ENCODE measurements at places on chromosomes 11 and 22.

GRCh38 chr11:64178203-64178602, 7.8 kb upstream of the STIP1 start:
- H3K4me3 ChIP-seq = no peak overlapping the region
- no peak for DNase-seq
- H3K27ac ChIP-seq = no peak overlapping the region
- H3K27me3 ChIP-seq = no peaks in the 10 kb centered on the region

DNA sequence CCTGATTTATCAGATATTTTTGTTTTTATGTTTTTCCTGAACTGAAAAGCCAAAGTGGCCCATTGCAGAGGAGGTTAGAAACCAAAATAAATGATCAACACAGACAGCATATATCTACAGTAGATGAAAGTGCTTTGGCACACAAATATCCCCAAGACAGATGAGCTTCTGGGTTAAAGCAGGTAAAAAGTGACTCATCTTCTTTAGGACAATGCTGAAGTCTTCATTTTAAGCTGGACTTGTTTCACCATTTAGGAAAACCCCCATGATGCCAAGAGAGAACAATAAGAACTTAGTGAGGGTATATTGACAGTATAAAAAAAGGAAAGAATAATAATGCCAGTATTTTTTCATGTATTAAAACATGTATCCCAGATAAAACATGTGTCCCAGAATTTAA, 100.8 kb upstream of the OR9G4 start:
- no peak overlapping the region for H3K27ac ChIP-seq
- no peak for DNase-seq
- no peaks in the 10 kb centered on the region for H3K4me1 ChIP-seq
- H3K27me3 ChIP-seq = peaks cover 11% of the 10 kb centered on the region

DNA sequence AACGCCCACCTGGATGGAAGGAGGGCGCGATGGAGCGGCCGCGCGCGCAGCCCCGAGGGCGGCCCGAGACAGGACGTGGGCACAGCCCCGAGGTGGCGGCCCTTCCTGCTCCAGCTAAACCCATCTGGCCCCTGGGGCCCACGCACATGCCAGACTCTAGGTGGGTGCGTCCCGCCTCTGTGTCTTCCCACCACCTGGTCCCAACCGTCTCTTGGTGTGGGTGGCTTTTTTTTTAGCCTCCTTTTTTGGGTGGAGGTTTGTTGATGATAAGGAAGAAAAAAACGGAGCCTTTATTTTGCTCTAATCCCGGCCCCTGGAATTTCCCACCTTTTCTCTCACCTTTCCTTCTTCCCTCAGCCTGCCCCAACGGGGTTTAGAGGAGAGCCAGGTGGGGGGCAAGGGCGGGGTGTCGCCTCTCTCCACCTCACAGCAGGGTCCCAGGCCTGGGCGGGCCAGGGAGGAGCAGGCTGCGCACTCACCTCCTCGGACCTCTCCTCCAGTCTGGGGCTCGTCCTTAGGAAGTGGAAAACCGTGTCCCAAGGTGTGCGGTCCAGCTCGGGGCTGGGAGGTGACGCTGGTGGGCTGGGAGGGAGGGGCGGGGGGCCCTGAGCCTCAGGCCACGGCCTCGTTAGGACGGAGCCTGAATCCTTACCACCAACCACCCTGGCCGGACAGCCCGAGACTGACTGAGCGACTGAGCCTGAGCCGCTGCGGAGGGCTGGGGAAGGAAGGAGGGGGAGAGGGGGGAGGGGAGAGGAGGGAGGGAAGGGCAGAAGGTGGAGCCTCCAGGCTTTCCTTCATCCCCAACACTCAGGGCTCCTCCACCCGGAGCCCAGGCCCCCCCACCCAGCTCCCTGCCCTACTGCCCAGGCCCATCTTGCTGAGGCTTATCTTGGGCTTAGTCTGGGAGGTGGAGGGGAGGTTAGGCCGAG, at the start of gene SOX10:
Gene SOX10 (minus strand): TSS at position 696 of the 932 bp plus-strand sequence. CDS start 771 bp downstream, outside the sequence.
- no peaks in the 10 kb centered on the region for H3K27me3 ChIP-seq
- H3K27ac ChIP-seq = no peak within 1 kb of the TSS
- H3K4me3 ChIP-seq = peak within 1 kb of the TSS; percentile 73
- peak; percentile 95 for DNase-seq
- H3K4me1 ChIP-seq = peaks cover 14% of the 10 kb centered on the region

DNA sequence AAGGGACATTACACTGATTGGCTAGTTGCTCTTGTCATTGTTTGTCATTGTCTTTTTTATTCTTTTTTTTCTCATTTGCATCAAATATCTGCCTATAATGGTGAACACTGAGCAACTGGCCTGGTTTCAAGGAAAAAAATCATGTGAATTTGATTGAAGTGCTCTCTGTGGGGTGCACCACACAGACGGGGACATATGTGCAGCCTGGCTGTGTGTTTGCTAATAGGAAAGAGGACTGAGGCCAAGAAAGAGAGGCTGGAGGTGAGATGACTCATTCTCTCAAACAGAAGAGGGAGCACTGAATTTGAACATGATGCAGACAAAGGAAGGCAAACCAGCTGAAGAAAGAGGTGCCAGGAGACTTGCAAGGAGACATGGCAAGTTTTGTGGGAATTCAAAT, 684.9 kb upstream of the CCDC90B start:
- H3K4me1 ChIP-seq = no peaks in the 10 kb centered on the region
- no peaks in the 10 kb centered on the region for H3K27me3 ChIP-seq
- H3K4me3 ChIP-seq = no peak overlapping the region
- H3K36me3 ChIP-seq = no peaks in the 10 kb centered on the region

- H3K27ac ChIP-seq = peak overlapping the region; percentile 32
- H3K4me3 ChIP-seq = no peak overlapping the region
- H3K27me3 ChIP-seq = no peaks in the 10 kb centered on the region
- DNase-seq = no peak
- H3K36me3 ChIP-seq = peaks cover 5% of the 10 kb centered on the region
Observed at GRCh38 chr22:17804331-17805080, 30.2 kb upstream of the BID start.

DNA sequence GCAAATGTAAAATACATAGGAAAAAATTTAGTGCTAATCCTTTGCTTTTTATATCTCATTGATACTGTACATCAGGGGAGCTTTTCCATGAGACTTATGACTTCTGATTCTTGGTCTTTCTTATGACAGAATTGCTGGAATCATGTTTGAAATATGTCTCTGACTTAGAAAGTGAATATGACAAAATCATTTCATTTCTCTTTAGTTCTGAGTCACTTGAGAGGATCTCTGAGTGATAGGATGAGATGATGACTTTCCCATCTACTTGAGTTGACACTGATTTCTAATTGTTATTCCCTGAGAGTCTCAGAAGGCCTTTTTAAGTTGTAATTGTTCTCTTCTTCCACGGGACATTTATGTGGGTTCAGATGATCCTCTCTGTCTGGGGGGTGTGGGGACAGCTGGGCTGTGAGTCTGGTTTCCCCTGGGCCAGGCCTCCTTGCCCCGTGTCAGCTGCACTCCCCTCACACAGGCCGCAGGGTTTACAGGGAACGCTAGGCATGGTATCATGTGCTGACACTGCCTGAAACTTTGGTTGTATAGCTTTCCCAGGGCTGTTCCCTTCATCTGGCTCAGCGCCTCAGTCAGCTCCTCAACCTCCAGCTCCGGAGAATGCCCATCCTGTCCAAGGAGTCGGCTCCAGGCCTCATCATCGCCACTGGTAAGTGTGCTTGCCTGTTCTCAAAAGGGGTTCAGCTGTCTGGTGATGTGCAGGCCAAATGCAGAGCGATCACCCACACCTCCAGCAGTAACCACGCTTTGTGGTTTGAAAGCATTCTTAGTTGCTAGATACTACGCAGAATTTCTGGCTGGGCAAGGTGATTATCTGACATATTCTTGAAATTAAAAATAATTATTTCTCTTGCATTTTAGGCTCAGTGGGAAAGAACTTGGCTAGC, 69.5 kb upstream of the SORL1-AS1 start:
- H3K4me3 ChIP-seq = no peak overlapping the region
- no peaks in the 10 kb centered on the region for H3K4me1 ChIP-seq
- H3K36me3 ChIP-seq = peaks cover 10% of the 10 kb centered on the region
- H3K27ac ChIP-seq = no peak overlapping the region
- no peak for DNase-seq
- no peaks in the 10 kb centered on the region for H3K27me3 ChIP-seq

DNA sequence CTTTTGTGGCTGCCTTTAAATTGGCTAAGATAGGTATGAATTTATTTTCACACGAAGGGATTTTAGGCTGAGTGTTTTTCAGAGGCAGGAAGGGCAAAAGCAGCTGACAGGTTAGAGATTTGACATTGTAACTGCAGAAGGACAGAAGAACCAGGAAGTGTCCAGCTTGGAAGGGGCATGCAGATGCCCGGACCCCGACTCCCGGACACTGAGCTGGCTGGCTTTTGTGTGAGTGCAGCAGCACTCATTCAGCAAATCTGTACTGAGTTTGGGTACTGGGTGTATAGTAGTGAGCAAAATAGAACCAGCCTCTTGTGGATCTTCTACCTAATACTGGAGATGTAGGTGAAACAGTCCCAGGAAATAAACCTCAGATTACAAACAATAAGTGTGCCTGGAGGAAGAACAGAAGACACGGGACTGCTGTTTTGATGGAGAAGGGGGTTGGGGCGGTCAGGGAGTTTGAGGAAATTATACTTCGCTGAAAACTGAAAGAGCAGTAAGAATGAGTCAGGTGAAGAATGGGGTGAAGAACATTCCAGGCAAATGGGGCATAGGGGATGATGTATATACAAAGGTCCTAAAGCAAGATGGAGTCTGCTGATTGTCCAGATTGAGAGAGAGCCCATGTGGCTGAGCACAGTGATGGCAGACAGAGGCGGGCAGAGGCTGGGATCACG, 64.6 kb downstream of the PPFIBP2 start:
- DNase-seq = no peak
- no peaks in the 10 kb centered on the region for H3K36me3 ChIP-seq
- H3K27me3 ChIP-seq = no peaks in the 10 kb centered on the region
- peak overlapping the region; percentile 64 for H3K27ac ChIP-seq
- H3K4me3 ChIP-seq = no peak overlapping the region
- peaks cover 46% of the 10 kb centered on the region for H3K4me1 ChIP-seq

GRCh38 chr11:12052676-12053605, 44.5 kb upstream of the DKK3 start:
- no peaks in the 10 kb centered on the region for H3K4me1 ChIP-seq
- peak; percentile 82 for DNase-seq
- no peaks in the 10 kb centered on the region for H3K36me3 ChIP-seq
- H3K4me3 ChIP-seq = no peak overlapping the region

DNA sequence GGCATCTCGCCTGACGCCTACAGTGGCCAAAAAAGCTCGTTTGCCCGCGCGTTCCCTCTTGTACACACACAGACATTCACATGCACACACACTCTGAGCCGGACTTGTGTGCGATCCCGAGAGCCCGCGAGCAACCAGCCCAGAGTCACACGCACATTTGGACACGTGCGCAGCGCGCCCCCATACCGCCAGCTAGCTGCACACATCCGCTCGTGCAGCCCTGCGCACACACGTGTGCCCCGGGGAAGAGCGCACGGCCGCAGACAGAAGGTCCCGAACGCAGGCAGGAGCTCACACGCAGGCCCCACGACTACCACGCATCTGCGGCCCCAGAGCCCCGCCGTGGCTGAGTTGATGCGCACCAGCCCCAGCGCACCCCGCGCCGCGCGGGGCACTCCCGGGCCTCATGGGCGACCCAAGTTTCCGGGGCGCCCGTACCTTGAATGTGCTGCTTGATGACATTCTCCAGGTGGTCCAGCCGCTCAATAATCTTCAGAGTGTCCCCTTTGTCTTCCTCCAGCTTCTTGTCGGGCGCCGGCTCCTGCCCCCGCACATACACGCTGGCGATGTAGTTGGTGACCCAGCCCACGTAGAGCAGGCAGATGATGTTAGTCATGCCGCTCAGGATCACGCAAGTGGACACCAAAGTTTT, 758 bp downstream of the GALNT18 start:
- no peak overlapping the region for H3K27ac ChIP-seq
- peaks cover 24% of the 10 kb centered on the region for H3K4me1 ChIP-seq
- H3K4me3 ChIP-seq = peak overlapping the region; percentile 83

DNA sequence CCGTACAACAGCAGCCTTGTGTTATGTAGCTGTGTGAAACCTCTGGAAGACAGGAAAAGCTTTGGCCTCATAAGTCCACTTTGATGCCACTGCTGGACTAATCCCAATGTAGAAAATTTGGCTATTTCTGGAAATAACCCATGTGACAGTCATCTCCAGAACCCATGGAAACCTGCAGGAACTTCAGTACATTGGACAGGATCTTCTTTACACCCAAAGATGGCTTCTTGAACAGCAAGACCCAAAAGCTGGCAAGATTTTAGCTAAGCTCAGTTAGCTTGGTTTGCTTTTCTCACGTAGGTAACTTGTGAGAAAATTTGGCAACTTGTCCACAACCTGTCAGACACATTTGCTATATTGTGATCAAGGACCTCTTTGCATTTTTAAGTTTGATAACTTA, 74.8 kb upstream of the RCN1 start:
- no peak for DNase-seq
- H3K27ac ChIP-seq = no peak overlapping the region
- H3K36me3 ChIP-seq = no peaks in the 10 kb centered on the region
- peaks cover 6% of the 10 kb centered on the region for H3K27me3 ChIP-seq
- H3K4me3 ChIP-seq = no peak overlapping the region

GRCh38 chr11:91310085-91310484, 914.5 kb upstream of the FAT3 start:
- no peaks in the 10 kb centered on the region for H3K27me3 ChIP-seq
- no peak for DNase-seq
- no peaks in the 10 kb centered on the region for H3K36me3 ChIP-seq
- no peak overlapping the region for H3K4me3 ChIP-seq

All from endodermal cell (in vitro differentiated cells).